T-helper 17 cell (primary cell): ENCODE measurements at places on chromosomes 6 and 20. TPM values are rescaled to one million over a fixed set of nuclear protein-coding genes. Genes with fewer than 3 reads are reported as not detected.
A peak's percentile ranks its signal among the peaks of the same experiment; 100 is the strongest.

The WFDC12 gene
- total RNA-seq: not detected

The FAM83C gene
- total RNA-seq: not detected

The BTN1A1 gene
- not detected for total RNA-seq

The OPRL1 gene
- total RNA-seq: 2.7 TPM

The CBLN4 gene
- total RNA-seq: not detected

The PSORS1C1 gene
- total RNA-seq: not detected

The NOTCH4 gene
- total RNA-seq: 0.60 TPM

The MYBL2 gene
- total RNA-seq: 0.44 TPM

- H3K36me3 ChIP-seq: no peaks in the 10 kb centered on the region
- no peak overlapping the region for H3K27ac ChIP-seq
- peaks cover 39% of the 10 kb centered on the region for H3K27me3 ChIP-seq
Observed at GRCh38 chr20:46963196-46963529, 68.5 kb downstream of the EYA2 start.

- no peak for DNase-seq
- H3K27ac ChIP-seq: peak overlapping the region; percentile 92
- H3K36me3 ChIP-seq: peaks cover 8% of the 10 kb centered on the region
- no peak overlapping the region for H3K4me3 ChIP-seq
- H3K27me3 ChIP-seq: no peaks in the 10 kb centered on the region
- peaks cover 40% of the 10 kb centered on the region for H3K4me1 ChIP-seq
Observed at GRCh38 chr20:58905236-58905635, 52.7 kb downstream of the GNAS start.

GRCh38 chr6:30102414-30102969, 10.4 kb downstream of the TRIM31 start:
- no peak for DNase-seq
- H3K27me3 ChIP-seq: peaks cover 59% of the 10 kb centered on the region
- peak overlapping the region; percentile 92 for H3K27ac ChIP-seq
- H3K36me3 ChIP-seq: peaks cover 4% of the 10 kb centered on the region
- peaks cover 39% of the 10 kb centered on the region for H3K4me1 ChIP-seq

GRCh38 chr20:15925376-15925775, 647.9 kb downstream of the KIF16B start:
- no peaks in the 10 kb centered on the region for H3K27me3 ChIP-seq
- H3K4me3 ChIP-seq: no peak overlapping the region
- no peaks in the 10 kb centered on the region for H3K36me3 ChIP-seq
- no peak overlapping the region for H3K27ac ChIP-seq
- H3K4me1 ChIP-seq: no peaks in the 10 kb centered on the region
- DNase-seq: no peak

DNA sequence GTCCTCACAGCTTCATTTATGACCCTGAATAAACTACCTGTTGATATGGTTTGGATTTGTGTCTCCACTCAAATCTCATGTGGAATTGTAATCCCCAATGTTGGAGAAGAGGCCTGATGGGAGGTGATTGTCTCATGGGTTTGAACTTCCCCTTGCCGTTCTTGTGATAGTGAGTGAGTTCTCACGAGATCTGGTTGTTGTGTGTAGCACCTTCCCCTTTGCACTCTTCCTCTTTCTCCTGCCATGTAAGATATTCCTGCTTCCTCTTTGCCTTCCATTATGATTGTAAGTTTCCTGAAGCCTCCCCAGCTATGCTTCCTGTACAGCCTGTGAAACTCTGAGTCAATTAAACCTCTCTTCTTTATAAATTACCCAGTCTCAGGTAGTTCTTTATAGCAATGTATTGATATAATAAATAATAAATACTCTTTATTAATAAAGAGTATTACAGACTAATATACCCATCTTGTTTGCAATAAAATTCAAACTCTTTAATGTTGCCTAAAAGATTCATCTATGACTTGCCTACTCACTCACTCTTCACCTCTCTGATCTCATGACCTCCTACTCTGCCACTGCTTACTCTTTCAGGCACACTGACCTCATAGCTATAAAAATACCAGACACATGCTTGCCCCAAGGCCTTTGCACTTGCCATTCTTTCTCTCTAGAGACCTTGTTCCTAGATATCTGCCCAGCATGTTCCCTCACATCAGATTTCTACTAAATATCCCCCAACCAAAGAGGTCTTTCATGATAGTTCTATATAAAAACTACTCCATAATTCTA, 256.4 kb upstream of the MARCKS start:
- H3K36me3 ChIP-seq: no peaks in the 10 kb centered on the region
- H3K4me3 ChIP-seq: no peak overlapping the region
- peaks cover 5% of the 10 kb centered on the region for H3K27me3 ChIP-seq
- no peak overlapping the region for H3K27ac ChIP-seq
- no peaks in the 10 kb centered on the region for H3K4me1 ChIP-seq

- no peaks in the 10 kb centered on the region for H3K4me1 ChIP-seq
- H3K27me3 ChIP-seq: peaks cover 12% of the 10 kb centered on the region
- DNase-seq: no peak
- no peaks in the 10 kb centered on the region for H3K36me3 ChIP-seq
- H3K27ac ChIP-seq: no peak overlapping the region
Observed at GRCh38 chr6:16819752-16820151, 58.5 kb upstream of the ATXN1 start.

GRCh38 chr6:86780923-86781322, 156.4 kb upstream of the HTR1E start:
- peaks cover 5% of the 10 kb centered on the region for H3K27me3 ChIP-seq
- H3K4me3 ChIP-seq: no peak overlapping the region
- DNase-seq: no peak
- no peaks in the 10 kb centered on the region for H3K4me1 ChIP-seq
- no peak overlapping the region for H3K27ac ChIP-seq
- no peaks in the 10 kb centered on the region for H3K36me3 ChIP-seq

DNA sequence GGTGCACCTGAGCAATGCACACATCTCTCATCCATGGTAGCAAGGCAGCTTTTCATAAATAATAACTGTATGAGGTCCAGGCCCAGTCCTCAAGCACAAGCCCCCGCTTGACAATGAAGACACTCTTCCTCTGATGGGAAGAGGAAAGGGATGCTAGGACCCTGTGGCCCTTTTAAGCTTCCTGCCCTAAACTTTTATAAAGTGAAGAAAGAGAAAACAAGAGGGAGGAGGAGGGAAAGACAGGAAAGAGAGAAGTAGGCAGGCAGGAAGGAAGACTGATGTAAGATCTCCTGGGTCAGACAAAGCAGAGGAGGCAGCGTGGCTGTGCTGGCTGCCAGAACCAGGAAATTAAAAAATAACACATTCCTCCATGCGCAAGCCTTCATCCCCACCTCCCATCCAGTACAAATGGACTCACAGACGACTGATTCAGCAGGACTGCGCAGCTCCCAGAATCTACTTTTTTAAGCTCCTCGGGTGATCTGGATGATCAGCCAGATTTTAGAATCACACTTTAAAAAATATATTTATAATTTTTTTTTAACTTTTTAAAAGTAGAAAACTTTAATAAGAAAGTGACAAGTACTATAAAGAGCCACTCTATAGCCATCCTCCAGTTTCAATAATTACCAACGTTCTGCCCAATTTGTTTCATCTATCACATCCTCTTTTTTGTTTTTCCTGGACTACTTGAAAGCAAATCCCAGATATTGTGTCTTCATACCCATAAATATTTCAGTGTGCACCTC, 16.5 kb downstream of the TNFAIP3 start:
- H3K4me1 ChIP-seq: peaks cover 48% of the 10 kb centered on the region
- peaks cover 12% of the 10 kb centered on the region for H3K36me3 ChIP-seq
- peak; percentile 60 for DNase-seq
- peak overlapping the region; percentile 83 for H3K4me3 ChIP-seq

GRCh38 chr6:163446549-163446948, 32.0 kb downstream of the QKI start:
- no peak overlapping the region for H3K4me3 ChIP-seq
- H3K4me1 ChIP-seq: peaks cover 27% of the 10 kb centered on the region
- DNase-seq: no peak
- H3K36me3 ChIP-seq: peaks cover 2% of the 10 kb centered on the region
- H3K27ac ChIP-seq: no peak overlapping the region
- no peaks in the 10 kb centered on the region for H3K27me3 ChIP-seq
